ENCODE measurements at places on chromosomes 3 and 15.

DNA sequence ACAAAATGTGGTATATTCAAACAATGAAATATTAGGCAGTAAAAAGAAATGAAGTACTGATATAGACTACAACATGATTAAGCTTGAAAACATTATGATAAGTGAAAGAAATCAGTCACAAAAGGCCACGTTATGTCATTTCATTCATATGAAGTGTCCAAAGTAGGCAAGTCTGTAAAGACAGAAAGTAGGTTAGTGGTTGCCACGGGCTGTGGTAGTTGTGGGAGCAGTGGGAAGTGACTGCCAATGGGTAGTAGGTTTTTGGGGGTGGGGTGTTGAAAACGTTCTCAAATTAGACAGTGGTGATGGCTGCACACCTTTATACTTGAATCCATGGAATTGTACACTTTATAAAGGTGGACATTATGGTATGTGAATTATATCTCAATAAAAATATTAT is 12.1 kb downstream of the GALNT15 start:
- no peak for DNase-seq

DNA sequence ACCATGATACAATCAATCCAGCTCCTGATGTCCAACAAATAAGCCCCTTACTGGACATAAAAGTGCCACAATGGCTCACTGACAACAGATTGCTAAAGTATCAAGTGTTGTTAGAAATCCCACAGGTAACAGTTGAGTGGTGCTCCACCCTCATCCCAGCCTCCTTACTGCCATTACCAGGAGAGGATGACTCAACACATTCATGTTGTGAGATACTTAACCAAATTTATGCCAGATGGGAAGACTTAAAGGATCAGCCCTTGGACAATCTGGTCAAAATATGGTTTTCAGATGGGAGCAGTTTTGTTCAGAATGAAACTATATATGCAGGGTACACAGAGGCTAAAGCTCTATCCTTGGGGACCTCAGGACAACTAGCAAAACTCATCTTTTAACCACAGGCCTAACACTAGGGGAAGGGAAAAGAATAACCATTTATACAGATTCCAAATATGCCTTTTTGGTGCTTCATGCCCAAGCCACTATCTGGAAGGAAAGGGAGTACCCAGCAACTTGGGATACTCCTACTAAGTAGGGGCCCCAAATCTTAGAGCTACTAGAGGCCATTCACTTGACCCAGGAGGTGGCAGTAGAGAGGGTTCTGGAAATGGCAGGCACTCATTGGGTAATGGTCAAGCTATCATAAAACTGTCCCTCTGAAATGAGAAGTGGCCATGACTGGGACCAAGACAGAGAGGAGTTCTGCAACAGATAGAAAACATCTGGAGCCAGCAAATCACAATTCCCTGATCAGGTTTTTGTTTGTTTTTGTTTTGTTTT is 6.9 kb upstream of the ZNF662 start:
- DNase-seq = no peak

DNA sequence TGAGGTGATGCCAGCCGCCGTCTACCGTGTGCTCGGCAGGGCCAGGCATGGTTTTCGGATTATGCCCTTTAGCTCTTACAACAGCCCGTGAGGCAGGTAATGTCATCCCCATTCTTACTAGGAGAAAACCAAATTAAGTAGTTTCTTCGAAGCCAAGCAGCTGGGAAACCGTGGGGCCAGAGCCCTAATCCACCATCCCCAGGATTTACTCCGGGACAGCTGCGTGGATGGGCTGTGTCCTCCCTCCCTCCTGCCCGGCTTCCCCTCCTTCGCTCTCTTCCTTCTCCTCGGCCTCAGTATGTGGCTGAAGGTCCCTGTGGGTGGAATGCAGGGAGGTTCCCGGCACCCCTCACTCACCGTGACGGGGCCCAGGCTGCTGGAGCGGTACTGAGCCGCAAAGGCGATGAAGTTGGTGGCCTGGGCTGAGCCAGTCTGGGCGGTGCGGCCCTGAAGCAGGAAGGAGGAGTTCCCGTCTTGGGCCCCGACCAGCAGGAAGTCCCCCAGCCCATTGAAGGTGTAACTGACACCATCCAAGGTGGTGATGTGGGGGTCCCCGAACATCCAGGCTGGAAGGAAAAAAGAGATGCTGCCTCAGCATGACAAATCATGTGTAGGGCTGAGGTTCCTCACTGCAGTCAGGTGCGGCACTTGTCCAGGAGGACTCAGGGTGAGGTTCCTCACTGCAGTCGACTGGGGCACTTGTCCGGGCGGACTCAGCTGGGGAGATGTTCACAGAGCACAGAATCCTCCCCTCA is 42.5 kb downstream of the MUC20 start:
- no peak for DNase-seq

GRCh38 chr3:71134521-71134920 is 449.0 kb downstream of the FOXP1 start:
- DNase-seq = no peak

GRCh38 chr15:64279131-64279530 is 76.8 kb downstream of the CSNK1G1 start:
- DNase-seq = peak; percentile 54

DNA sequence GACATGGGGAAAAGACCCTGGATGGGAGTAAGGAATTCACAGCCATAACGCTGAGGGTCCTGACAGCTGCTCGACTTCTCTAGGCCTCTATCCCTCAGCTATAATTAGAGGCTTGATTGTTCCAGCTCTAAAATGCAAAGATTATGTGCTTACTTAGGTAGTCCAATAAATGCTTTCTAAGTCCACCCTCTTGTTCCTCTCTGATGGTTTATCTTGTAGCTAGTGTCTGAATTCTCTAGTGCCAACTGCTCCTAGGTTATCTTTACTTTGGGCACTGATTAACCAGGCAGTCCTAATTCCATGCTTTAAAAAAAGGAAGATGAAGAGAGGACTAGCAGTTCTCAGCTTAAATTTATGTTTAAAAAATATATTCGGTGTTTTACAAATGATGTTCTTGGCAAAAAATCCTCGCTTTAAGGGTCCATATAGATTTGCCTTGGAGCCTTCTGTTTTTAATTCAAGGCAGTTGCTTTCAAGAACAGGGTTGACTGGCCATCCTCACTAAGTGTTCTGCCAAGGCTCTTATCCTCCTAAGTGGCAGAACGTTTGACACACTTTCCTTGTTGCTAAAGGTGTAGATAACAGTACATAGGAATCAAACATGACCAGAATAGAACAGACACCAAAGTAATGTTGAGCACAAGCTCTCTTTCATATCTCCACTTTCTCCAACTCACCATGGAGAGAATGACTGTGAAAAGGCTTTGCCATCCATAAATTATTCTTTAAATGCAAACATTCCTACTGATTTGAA is 60.6 kb downstream of the THRB start:
- DNase-seq = no peak

DNA sequence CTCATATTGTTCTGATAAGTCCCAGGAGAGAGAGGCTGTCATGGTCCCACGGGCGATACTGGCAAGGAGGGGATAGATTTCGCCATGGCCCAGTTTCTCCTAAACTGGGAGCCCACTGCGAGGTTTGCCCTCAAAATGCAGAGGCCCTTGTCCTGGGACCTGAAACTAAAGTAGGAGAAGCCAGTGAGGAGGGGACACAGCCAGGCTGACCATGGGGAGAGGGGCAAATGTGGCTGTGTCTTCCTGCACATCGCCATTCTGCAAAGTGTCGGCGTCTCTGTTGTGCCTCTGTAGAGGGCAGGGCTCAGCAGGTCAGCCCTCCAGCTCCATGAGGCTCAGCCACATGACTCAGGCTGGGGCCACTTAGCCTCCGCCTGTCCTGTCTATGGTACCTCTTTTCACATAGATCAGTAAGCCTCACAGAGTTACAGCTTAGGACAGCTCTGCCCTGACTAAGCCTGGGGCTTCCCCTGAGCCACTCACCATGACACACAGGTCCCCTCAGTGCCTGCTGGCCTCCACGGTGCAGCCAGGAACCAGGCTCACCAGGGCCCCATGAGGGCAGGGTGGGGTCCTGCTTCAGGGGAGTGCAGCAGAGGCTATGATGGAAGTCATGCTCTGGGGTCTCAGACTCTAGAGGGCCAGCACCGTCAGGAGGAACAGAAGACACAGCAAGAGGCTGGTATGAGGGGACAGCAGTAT is 28.6 kb upstream of the PLXNA1 start:
- no peak for DNase-seq

DNA sequence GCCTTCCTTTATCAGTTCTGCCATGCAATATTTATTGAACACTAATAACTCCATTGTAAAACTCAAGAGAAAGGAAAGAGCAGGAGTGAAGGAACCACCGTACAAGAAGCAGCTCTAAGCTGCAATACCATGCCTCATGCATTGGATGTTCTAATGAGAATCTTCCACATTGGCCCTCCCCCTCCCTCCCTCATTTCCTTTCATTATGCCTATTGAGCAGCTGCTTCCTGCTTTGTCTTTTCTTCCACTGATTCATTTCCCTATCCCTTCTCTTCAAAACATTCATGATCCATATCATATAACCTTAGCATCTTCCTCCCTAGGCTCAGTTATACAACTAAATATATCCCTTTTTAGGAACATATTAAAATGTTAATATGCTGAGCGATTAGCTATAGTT is 698.7 kb upstream of the GOLIM4 start:
- DNase-seq = no peak

GRCh38 chr15:88615303-88616107 is 5.6 kb upstream of the AEN start:
- no peak for DNase-seq

DNA sequence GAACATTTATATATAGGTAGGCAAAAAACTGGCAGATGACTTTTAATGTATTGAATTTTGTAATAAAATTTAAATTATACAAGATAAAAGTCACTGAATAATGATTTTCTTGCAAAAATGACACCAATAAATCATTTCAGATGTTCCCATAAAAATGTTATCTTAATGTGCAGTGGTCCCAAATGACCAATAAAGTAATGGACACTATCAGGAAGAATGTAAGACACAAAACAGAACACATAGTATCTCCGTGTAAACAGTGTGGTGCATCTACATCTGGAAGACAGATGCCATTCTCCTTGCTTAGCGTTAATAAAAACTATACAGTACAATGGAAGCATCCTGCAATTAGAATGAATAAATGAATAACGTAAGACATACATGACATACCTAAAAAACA is 41.5 kb downstream of the FGF7 start:
- DNase-seq = no peak

DNA sequence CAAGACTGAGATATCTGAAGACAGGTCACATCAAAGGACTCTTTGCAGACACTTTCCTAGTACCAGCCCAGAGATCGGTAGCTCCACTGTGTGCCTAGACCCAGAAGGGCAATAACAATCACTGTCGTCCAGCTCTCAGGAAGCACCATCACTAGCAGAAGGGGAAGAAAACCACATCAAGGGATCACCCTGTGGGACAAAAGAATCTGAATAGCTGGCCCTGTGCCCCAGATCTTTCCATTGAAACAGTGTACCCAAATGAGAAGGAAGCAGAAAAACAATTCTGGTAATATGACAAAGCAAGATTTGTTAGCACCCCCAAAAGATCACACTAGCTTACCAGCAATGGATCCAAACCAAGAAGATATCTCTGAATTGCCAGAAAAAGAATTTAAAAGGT is 404.4 kb upstream of the NECTIN3 start:
- no peak for DNase-seq

DNA sequence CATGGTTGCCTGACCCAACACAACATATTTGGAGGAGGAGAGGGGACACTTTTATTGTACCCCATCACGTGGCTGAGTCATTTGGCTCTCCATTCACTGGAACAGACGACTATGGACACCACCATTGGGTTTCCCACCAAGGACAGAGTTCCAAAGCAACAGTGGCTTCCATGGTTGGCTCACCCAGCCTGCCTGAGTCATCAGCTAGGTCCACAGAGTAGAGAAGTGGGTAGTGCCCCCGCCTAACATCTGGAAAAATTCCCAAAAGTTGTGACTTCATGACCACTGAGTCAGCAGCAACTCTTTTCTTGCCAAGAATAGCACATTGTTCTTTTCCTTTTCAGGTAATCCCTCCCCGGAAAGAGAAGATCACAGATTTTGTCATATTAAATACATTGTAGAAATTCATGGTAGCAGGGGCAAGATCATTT is 3.0 kb upstream of the PPP1R2 start:
- DNase-seq = peak; percentile 84

DNA sequence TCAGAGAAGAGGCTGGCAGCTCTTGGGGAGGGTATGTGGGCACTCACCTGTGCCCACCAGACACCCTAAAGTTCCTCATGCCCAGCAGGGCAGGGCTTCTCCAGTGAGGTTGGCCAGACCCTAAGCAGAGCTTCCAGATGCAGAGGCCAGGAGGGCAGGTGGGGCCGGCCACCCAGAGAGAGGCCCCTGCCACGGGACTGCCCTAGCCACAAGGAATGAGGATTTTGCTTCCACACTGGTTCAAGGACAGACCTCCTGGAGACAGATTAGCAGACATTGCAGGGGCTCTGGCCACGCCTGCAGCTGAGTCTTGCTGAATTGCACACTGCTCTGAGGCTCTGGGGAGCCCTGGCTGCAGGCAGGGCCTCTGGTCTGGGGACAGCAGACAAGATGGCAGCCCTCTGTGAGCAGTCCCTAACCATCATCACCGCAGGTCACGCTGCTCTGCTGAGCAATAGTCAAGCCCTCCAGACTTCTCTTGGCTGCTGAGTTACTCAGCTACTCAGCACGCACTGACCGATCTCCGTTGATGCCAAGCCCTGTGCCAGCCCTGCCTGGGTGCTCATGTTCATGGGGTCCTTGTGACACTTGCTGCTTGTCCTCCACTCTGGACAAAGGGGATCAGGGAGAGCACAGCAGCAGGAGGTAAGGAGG is 117.4 kb upstream of the ABHD17C start:
- DNase-seq = no peak

DNA sequence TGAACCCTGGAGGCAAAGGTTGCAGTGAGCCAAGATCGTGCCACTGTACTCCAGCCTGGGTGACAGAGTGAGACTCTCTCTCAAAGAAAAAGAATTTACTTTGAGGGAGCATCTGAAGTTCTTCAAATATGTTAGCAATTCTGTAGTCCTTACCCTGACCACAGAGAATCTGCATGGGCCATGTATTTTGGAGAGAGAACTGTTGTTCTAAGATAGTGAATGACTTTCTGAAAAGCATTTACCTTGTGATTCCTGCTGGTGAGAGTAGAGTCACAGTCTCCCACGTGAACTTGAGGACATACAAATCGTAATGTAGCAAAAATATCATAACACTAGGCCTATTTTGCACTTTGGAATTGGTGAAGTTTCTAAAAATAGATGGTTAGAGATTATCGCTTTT is 3.9 kb downstream of the BRK1 start:
- no peak for DNase-seq

GRCh38 chr3:117130222-117130621 is 420.6 kb downstream of the TUSC7 start:
- DNase-seq = no peak
